ENCODE measurements at places on chromosomes 1 and 21. TPM values are rescaled to one million over a fixed set of nuclear protein-coding genes. Genes with fewer than 3 reads are reported as not detected.

The LCE1C gene
- polyA plus RNA-seq = not detected

- no peak for DNase-seq
These were observed 117.4 kb upstream of the PAXBP1 start for GRCh38 chr21:32888971-32889370.

DNA sequence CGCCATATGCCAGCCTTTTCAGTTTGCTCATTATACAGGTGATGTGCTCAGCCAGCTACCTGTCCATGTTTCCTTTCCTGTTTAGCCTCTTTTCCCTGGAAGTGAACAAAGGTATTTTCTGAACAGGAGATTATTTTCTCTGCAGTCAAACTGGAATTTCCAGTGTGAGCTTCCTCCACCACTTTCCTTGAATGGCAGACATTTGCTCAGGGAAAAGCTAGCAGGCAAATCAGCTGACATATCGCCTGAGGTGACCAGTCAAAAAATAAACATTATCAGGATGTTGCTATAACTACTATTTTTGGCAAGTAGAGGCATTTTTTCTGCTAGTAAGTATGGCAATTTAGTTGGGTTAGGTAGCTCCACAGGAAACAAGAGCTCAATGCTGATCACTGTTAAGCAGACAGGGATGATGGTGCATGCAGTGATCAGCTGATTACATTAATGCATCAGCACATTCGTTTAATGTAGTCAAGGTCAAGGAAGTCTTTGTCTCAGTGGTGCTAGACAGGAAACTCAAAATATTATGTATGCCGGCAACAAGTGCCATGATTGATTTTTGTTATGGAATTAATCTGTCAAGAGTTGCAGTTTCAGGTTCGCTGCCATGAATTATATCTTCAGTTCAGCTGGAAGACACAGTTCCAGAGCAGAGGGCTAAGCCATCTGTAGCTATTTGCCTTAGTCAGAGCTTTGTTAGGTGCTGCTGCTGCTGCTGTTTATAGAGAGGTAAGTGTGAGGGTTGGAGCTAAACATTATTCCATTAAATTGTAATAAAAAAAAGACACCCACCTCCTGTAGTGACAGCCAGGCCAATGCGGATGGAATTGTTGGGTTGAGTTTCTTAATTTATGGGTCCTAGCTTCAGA, 179.7 kb upstream of the ST6GALNAC5 start:
- no peak for DNase-seq

DNA sequence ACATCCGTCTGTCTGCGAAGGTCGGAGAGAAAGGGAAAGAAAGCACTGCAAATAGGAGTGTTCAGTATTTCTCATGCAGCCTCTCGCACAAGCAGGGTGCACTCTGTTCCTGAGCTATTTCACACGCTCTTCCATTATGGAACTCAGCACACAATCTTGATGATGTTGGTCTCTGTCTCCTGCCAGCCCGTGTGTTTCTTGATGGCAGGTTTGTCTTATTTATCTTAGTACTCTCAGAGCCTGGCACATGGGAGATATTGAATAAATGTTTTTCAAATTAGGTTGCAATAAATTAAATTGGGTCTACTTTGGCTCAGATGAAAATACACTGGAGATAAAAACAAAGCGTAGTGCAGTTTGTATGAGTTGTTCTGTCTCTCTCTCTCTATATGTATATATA, 134.9 kb upstream of the ETS2 start:
- no peak for DNase-seq

- no peak for DNase-seq
These were observed 19.1 kb downstream of the SPOCD1 start for GRCh38 chr1:31796707-31797106.

- no peak for DNase-seq
These were observed 742.0 kb downstream of the ADGRL2 start for GRCh38 chr1:82542766-82543165.

GRCh38 chr1:117611121-117611601, 5.3 kb downstream of the TENT5C start:
- no peak for DNase-seq
